WTC11 (cell line): ENCODE measurements at places on chromosomes 6 and 20.

DNA sequence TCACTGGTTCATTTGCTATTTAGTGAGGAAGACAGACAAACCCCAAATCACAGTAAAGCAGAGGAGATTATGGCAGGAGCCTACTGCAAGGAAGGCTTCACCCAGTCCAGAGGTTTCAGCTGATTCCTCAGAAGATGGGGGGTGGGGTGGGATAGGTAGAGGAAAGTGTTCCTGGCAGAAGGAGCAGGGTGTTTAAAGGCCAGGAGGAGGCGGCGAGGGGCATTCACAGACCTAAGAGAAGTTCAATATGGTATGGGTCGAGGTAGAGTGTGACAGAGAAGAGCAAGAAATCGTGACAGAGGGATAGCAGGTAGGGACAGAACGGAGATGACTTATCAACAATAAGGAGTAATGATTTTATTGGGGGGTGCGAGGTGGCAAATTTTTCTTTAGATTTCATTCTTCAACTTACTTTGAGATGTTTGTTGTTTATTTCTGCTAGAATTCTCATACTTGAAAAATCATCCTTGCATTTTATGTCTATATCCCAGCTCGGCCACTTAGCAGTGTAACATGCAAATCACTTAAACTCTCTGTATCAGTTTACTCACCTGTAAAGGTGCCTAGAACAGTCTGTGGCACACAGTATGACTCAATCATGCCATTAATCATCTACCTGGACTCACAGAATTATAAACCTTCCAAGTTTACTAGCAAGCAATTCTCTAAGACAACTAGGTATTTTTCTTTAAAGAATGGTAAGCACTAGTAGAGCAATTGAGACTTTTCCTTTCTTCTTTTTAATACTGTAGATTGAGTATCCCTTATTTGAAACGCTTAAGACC, 176.7 kb downstream of the REV3L start:
- peak; percentile 16 for DNase-seq

DNA sequence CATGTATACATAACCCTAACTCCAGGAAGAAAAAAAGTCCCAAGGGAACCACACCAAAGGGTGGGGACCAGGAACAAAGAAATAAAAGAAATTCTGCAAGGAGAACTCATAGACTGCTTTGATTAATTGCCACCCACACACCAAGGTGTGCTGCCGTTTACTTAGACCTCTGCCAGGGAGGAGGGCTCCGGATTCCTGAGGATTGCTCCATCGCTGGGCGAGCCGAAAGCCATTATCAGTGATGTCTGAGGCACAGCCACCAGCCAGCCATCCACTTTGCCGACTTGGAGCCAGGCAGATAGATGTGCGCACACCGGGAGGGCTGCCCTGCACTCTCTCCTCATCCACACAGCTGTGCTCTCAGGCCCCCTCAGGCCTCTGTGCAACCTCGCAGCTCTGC, 272.7 kb upstream of the FOXQ1 start:
- no peak for DNase-seq

- no peak for DNase-seq
These were observed 8.7 kb upstream of the GMPR start for GRCh38 chr6:16229700-16230099.

- DNase-seq, result no peak
These were observed 7.2 kb downstream of the ATP9A start for GRCh38 chr20:51760905-51761546.

DNA sequence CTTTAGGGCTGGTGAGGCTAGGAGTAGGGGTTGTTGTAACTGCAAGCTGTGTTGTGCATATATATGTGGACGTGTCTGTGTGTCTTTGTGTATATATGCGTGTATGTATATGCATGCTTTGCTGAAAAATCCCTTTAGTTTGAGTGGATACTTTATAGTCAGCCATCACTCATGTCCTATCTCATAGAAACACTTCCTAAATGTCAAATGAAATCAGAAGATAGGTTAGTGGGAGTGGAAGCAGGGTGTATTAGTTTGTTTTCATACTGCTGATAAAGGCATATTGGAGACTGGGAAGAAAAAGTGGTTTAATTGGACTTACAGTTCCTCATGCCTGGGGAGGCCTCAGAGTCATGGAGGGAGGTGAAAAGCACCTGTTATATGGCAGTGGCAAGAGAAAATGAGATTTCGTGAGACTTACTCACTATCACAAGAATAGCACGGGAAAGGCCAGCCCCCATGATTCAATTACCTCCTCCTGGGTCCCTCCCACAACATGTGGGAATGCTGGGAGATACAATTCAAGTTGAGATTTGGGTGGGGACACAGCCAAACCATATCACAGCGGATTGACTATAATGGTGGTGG, 131.1 kb downstream of the JARID2 start:
- no peak for DNase-seq

DNA sequence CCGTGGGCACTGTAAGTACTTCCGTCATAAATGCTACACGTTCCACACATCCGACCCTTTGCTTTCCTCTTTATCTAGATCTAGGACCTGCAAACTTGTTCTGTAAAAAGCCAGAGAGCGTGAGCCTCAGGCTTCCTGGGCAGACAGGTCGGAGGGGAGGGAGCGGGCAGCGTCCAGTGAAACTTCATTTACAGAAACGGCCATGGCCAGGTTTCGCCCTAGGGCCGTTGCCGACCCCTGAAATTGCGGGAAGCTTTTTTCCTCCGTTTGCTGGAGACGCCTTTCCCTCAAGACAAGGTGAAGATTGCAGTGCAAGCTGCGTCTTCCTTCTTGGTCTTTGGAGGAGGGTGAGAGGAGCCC, 155.4 kb downstream of the DLL1 start:
- no peak for DNase-seq

- DNase-seq, result no peak
These were observed 510.2 kb downstream of the PREX1 start for GRCh38 chr20:48317578-48317977.

DNA sequence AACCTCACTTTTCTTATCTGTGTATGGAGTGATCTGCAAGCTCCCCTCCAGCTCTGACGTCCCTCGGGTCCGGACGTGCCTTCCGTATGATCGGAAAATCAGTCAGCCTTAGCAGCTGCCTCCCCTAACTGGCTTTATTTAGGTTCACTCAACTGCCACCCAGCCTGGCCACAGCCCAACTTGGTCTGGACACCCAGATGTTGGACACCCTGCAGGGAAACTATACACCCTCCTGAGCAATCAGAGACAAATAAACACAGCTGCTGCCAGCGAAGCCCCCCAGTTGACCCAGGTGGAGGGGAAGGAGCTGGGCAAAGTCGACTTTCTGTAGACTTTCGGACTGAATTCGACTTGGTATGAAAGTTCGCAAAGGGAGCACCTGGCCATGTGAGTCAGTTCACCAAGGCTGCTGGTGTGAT, 28.9 kb downstream of the TBC1D7 start:
- DNase-seq, result no peak

DNA sequence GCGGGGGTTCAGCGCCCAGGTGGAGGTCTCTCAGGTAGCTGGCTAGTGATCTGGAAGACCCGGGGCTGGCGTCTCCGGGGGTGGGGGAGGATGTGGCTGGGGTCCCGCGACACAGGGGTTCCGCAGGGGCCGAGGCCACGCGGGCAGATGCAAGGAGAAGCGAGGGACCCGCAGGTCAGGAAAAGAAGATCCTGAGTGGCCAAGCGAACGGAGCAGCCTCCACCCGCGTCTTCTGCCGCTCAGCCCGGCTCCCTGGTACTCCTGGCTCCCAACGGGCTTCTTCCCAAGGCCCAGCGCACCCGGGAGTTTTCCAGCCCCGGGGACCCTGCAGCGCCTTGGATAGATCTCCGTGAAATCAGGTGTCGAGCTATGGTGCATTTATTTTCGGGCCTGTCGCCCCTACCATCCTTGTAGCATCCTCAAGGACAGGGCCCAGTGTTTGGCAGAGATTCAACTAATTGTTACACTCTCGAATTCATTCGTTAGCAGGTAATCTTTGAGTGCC, 682 bp upstream of the CHD6 start:
- DNase-seq, result no peak

DNA sequence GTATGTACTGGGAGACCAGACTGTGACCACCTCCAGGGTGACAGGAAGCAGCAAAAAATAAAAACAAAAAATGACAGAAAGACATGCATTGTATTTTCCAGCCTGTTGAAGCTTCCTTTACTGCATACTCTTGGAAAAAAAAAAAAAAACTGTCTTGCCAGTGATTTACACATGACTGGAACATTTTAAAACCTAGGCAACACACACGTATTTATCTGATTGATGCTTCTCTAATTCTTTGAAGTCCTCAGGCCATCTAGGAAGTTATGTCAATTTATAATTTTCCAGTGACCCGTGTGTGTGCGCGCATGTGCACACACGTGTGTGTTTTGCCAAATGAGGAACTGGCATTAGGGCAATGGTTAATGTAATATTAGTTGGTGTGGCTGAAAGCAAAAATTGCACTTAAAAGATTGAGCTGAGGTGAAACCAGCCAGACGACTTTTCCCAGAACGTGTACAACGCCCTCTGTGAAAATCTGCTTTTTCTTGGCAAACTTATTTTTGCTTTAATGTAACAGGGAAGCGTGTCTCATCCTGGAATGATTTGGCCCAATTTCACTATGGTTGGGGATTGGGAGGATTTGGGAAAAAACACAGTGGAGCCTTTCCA, 315.2 kb downstream of the TFAP2A start:
- DNase-seq, result no peak

GRCh38 chr6:136037242-136037875, 185.9 kb downstream of the PDE7B start:
- DNase-seq, result no peak

GRCh38 chr20:725491-725890, 42.8 kb downstream of the SLC52A3 start:
- no peak for DNase-seq

DNA sequence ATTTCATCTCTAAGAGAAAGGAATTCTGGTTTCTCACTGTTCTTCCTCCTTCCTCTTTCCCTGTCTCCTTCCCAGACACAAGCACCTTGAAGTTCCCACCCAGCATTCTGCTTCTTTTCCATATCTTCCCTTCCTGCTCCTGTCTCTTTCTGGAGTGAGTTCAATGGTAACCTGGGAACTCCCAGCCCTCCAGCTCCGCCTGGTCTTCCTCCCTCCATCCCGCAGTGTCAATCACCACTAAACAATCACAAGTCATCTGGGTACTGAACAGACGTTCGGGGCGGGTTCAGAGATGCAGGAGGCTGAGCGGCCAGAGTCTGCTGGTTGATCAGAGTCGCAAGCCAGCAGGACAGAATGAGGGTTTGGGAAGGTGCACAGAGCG, 7.7 kb downstream of the TTBK1 start:
- no peak for DNase-seq

DNA sequence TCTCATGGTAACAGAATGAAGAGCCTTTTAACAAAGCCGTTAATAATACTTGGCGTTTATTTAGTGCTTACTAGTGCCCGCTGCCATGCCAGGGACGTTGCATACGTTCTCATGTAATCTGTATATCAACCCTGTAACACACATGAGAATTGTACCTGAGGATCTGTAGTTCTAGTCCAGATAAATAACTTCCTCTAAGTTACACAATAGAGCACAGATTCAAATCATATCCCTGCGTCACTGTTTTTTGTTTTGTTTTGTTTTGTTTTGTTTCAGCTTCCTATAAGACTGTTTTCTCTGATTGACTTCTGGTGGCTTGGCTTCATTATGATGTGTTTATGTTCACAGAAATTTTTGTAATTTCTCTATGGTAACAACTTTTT, 553 bp downstream of the ZSCAN16 start:
- no peak for DNase-seq

DNA sequence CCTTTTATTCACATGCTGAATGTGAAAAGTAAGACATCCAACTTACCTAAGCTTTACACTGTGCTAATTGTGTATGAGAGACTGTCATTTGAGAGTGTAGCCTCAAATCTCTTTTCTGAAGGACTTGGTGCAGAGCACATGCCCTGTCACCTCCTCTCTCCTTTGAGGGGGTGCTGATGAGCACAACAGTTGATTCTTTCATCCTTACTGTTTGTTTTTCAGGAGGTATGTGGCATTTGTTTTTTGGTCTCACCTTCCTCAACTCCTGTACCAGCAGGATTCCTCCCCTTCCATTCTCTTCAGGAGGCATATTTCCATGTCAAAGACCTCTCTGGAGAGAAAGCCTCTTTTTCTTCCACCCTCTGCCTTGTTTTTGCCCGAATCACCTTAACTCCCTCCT, 252.6 kb upstream of the CITED2 start:
- no peak for DNase-seq

GRCh38 chr6:130138909-130139242, 83.9 kb downstream of the SAMD3 start:
- DNase-seq, result no peak

- DNase-seq, result no peak
These were observed 17.2 kb downstream of the DYNLT1 start for GRCh38 chr6:158627168-158627939.

DNA sequence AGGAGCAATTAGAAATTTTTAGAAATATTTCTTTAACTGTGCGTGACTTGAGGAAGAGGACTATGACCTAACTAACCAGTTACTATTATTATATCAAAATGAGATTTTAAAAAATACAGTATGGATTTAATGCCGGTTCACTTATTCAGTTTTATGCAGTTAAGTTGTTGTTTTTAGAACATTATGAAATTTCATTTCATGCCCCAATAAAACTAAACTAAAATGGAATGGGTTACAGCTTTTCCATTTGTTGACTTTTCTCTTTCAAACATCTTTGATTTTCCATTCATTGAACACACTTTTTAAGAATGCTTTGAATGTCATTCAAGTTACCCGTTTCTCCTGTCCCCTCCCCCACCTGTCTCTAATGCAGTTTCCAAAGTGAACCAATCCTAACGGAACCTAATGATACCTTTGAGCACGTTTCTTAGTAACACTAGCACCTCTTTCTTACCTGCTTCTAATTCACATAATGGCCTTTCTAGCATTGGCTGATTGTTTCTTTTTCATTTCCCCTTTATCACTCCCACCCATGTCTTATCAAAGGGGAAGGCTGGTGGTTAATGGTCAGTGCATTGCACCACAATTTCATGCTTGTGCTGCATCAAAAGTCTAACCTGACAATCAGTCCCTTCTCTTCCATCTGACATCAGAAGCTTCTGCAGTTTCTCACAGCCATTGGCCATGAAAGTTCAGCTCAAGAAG, 262.2 kb upstream of the TAB2 start:
- DNase-seq, result no peak

DNA sequence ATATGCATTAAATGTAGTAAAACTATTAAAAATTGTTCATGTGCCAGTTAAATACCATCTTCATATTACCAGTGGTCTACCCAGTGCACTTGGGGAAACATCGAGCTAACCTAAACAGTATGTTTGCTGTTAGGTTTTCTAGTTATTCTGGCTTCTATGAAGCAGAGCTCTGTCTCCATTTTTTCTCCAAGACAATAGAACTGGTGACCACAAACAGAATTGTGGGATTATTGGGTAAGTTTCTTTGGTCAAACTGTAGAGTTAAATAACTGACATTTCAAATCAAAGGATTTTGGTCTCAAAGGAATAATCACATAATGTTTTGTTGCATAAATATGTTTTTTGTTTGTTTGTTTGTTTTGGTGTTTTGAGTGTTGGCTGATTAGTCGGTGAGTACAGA, 40.5 kb upstream of the EDN3 start:
- no peak for DNase-seq

DNA sequence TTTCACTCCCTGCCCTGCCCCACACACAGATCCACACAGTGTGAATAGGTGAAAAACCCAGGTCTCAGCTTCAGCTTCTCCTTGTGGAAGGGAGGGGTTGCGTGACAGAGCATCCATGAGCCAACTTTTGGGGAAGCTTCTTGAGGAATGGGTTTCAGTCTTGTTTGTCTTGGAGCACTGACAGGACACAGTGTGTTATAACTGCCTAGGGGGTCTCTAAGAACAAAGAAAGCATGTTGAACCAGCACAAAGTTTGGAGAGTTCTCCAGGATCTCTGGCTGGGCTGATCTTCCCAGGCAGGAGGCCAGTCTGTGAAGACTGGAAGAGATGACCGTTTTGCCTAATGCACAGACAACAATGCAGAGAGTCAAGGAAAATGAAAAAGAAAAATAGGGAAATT, 164.5 kb downstream of the COL12A1 start:
- no peak for DNase-seq
